ENCODE measurements at places on chromosomes 16 and 17.
A peak's percentile ranks its signal among the peaks of the same experiment; 100 is the strongest.

DNA sequence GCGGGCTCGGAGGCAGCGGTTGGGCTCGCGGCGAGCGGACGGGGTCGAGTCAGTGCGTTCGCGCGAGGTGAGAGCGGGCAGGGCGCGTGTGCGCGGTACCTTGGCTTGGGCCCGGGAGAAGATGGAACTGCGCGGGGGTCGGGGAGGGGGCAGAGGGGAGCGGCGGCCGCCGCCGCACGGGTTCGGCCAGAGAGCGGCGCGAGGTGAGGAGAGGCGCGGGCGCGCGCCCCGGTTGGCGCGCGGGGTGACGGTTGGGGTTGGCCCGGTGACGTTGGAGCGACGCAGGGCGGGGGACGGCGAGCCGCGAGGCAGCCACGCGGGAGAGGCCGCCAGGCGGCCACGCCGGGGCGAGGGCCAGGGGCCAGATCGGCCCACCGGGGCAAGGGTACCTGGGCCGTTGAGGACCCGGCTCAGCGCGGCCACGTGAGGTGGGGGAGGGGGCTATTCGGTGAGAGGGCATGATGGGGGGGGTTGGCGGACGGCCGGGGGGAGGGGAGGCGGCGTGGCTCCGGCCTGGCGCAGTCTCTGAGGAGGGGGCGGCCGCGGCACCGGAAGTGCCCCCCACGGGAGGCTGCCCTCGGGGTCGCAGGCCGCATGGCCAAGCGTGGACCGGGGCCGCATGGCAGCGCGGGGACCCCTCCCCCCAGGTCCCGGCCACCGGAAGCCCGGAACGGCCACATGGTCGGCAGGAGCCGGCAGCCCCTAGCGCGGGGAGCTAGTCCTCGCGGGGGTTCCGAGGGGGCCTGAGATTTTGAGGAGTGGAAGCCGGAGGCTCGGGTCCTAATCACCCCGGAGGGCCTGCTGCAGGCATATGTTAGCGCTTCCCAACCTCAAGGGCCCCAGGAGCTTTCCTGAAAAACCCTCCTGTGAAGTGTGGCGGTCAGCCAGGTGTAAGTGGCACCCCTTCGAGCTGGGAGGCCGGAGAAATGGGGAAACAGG lies 527 bp downstream of the EIF5A start:
- DNase-seq: no peak

DNA sequence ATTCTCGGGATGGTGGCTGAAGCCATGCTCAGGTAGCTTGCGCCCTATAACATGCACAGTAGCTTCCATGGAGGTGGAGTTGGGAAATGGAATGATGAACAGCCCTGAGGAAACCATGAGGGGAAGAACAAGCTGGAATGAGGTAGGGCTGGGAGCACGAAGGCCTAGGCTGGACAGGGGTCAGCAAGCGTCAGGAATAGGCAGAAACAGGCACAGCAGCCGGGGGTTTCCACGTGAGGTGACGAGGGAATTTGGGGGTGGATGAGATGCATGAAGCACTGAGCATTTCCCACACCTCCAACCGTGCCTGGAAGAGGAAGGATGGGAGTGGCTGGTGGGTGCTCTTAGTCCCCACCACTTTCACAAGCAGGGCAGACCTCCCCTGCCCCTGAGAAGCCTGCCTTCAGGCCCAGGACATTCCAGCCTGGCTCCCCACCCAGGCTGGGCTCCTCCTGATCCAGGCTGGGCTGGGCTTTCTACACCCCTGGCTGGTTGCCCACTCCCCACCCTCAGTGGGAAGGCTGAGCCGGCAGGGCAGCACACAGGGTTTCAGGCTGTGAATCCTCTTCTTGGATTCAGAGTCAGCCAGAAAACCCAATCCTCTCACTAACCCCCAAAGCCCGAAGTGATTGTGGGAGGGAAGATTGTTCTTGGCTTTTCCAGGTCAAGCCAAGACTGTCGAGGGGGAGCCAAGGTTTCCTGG lies 21.9 kb downstream of the PLEKHG4 start:
- DNase-seq: no peak

DNA sequence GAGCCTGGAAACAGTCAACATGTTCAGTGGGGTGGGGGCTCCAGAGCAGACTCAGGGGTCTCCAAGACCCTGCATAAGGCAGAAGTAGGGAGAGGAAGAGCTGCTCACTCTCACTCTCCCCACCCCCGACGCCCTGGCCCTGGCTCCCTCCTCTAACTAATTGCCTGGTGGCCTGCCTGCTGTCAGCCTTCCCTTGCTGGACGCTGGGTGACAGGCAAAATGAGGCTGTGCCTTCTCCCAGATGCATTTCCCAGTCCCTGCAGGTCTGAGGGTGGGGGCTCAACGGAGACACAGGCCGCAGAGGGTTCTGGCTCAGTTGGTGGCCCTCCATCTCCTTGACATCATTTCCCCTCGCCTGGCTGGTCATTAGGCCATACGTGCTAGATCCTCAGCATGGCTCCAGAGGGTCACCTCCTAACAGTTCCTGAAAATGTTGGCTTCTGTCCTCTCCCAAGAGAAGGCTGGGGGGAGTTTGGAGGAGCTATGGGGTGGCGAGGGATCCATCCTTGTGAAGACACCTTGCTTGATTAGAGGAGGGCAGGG lies 1.4 kb downstream of the FMNL1 start:
- DNase-seq: no peak

- no peak for DNase-seq
These were observed 42.7 kb downstream of the SOCS3 start for GRCh38 chr17:78316867-78317789.

- no peak for DNase-seq
These were observed 29.0 kb downstream of the N4BP1 start for GRCh38 chr16:48580925-48581500.

GRCh38 chr17:73686126-73686525 lies 41.9 kb upstream of the SDK2 start:
- no peak for DNase-seq

- DNase-seq: no peak
These were observed 6.9 kb downstream of the IGFBP4 start for GRCh38 chr17:40450175-40450574.

GRCh38 chr17:50355701-50356341 lies 9.9 kb downstream of the XYLT2 start:
- no peak for DNase-seq

- DNase-seq: no peak
These were observed 15.9 kb downstream of the POLR3E start for GRCh38 chr16:22312897-22313781.

- DNase-seq: no peak
These were observed 1.0 kb upstream of the RRAD start for GRCh38 chr16:66926171-66926947.

DNA sequence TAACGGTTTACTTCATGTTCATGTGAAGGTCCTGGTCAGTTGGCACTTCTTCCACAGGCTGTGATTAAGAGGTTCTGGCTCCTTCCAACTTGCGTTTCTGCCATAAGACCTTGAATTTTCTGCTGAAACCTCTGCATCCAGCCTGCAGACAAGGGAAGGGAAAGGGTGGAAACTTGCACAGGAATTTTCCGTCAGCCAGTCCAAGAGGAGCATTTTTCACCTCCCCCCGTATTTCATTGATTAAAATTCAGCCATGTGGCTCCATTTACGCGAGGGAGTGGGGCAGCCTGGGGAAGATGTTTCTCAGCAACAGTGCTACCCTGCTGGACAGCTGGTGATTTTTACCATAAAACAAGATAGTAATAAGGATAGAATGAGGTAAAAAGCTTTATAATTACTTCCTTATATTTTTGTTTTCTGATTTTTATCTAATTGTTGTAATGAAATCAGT lies 101.5 kb upstream of the SMIM36 start:
- no peak for DNase-seq

GRCh38 chr16:10405386-10405939 lies 19.6 kb downstream of the ATF7IP2 start:
- no peak for DNase-seq

- DNase-seq: no peak
These were observed 44.8 kb downstream of the C16orf82 start for GRCh38 chr16:27111486-27111885.

- no peak for DNase-seq
These were observed 2.6 kb upstream of the KRT35 start for GRCh38 chr17:41483531-41483930.

- DNase-seq: peak; percentile 17
These were observed 9.9 kb downstream of the CYGB start for GRCh38 chr17:76527430-76528111.

DNA sequence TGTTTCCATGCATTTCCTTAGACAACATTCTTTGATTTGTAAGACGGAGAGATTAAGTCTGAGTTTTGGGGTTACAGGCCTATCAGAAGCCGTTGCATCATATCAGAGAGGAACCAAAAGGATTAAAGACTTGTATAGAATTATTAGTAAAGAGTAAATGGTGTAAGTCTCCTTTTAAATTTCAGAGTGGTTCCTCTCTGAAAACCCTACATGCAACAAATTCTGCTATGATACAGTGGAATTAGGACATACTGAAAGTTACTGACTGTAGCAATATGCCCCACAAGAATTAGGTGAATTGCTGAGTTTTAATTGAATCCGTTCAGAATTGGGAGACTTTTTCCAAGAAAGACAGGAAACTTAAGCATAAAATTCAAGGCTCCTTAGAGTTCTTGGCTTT lies 221.6 kb downstream of the FTO start:
- no peak for DNase-seq

DNA sequence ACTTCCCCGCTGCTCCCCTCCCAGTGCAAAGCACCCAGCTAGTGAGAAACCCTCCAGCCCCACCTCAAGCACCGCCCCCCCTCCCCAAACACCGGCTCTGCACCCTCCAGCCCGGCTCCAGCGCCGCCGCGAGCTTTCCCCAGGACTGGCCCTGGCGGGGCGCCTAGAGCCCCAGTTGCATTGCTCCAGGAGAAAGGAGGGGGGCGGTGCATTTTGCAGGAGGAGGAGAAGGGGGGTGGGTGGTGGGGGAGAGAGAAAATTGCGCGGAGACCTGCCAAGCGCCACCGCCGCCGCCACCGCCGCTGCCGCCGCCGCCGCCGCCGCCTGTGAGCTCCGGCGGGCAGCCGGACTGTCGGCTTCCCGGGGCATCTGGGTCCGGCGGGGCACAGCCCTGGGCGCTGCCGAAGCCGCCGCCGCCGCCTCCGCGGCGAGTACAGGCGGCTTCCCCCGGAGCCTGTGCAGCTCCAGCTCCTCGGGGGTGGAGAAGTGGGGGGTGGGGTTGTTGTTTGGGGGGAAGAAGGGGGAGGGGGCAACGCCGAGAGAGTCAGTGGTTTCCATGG lies 333 bp upstream of the NOG start:
- no peak for DNase-seq

DNA sequence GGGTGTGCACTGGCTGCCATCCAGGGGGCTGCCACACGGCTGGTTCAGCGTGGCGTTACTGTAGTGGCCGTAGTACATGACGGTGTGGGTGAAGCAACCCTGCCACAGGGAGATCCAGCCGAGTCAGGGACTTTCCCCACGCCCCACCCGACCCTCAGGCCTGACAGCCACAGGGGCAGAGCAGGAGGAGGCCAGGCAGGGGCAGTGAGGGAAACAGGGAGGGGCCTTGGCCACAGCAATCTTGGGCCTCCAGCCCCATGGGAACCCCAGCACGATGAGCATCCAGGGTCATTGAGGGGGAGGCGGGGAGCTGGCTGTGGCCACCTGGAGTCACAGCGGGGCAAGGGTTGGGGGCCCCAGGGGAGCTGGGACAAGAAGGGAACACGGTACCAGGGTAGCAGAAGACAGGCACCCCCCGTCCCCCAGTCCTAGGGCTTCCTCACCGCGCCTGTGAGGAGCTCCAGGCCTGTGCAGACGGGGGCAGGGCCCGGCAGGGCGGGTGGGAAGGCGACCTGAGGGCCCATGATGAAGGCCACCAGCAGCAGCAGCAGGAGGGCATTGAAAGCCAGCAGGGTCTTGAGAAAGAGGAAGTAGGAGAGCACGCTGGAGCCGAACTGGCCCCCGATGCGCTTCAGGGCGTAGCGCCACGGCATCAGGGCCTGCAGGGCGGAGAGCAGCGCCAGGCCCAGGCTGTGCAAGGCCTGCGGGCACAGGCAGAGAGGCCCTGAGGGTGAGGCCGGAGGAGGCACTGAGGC lies 4.3 kb downstream of the TMC6 start:
- no peak for DNase-seq

GRCh38 chr17:77444984-77445759 lies 304.4 kb downstream of the SEC14L1 start:
- DNase-seq: peak; percentile 68

GRCh38 chr17:32281011-32281451 lies 15.4 kb downstream of the RHBDL3 start:
- no peak for DNase-seq

DNA sequence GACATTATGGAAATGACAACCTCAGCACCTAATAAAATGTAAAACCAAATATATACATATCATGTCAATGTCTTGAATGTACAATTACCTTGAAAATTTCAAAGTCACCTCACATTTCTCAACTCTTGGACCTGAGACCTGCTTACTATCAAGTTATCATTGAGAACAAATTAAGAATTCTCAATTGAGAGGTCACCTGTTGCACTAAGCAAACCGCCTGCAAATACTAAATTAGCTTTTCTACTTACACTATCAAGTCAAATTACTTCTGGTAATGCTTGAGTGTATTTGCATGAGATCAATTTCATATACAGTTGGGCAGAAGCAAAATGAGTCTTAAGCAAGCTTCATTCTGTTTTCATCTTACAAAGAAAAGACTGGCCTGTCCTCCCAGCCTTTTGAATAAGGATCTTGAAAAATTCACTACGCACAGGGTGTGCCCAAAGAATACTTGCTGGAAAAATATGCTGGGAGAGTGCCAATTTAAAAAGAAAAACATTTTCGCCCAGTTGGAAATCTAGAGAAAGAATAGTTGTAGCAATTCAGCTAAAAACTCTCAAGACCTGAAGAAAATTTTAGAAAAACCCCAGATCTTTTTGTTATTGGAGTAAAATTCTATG lies 35.7 kb downstream of the KANSL1 start:
- DNase-seq: no peak

GRCh38 chr16:71242601-71243000 lies 12.1 kb upstream of the HYDIN start:
- DNase-seq: no peak

DNA sequence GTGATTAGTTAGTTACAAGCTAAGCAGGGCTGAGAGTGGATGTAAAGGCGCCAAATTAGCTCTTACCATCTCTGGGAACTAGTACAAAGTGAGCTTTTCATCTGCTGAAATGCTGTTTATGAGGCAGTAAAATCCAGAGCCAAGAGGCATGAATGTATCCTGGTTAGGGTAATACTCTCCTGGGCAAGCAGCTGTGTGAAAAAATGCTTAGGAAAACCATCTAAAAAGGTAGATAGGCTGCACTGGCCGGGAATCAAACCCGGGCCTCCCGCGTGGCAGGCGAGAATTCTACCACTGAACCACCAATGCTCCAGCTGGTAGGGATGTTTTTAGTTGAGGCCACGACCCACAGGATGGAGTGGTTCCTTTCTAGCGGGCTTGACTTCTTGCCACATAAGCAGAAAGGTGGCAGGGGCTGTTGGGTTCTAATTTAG lies 23.0 kb downstream of the VAC14 start:
- DNase-seq: no peak

Measured in stimulated activated CD8-positive, alpha-beta memory T cell treated with anti-CD3 and anti-CD28 coated beads, Interleukin-12 subunit alpha, Interleukin-12 subunit beta, amount 100 ng/mL, for 1 hour (primary cell).